ENCODE measurements at places on chromosomes 6 and 20.

- DNase-seq = no peak
Observed at GRCh38 chr6:85000001-85000400, 235.6 kb upstream of the TBX18 start.

GRCh38 chr6:137352859-137353258 is 133.7 kb upstream of the IFNGR1 start:
- no peak for DNase-seq

DNA sequence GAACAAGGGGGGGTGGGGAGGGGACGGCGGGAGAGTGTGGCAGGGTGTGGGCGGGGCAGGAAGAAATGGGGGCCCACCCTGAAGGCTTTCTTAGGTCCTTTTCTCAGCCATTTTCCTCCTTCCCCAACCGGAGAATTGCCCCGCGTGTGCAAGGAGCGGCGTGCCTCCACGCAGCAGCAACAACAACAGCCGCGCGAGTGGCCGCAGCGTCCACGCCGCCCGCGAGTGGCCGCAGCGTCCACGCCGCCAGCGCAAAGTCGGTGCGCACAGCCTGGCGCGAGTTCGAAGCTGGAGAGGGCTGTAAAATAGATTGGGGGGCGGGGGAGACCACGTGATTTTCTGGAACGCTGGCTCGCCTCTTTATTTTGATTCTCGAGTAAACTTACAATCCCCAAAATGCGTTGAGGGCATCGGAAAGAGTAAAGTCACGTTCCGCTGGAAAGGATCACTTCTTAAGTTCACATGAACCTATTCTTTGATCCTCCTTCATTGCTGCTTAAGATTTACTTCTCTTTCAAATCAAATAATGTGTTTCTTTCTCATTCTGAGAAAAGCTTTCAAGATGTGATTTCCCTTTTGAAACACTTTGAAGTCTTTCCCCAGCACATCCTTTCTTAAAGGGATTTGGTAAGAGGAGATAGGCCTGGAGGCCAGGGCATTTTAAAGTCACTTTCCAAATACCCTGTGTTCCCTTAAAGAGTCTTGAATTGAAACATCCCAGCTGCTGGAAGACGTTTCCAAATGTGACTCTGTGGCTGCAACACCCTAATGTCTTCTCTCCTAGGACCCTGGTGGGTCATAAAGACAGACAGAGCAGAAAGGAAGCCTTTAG is 66.7 kb upstream of the ZNF217 start:
- no peak for DNase-seq

- DNase-seq = no peak
Observed at GRCh38 chr20:51354191-51354768, 188.2 kb downstream of the NFATC2 start.

- no peak for DNase-seq
Observed at GRCh38 chr20:37385659-37386504, 39.9 kb downstream of the SRC start.

DNA sequence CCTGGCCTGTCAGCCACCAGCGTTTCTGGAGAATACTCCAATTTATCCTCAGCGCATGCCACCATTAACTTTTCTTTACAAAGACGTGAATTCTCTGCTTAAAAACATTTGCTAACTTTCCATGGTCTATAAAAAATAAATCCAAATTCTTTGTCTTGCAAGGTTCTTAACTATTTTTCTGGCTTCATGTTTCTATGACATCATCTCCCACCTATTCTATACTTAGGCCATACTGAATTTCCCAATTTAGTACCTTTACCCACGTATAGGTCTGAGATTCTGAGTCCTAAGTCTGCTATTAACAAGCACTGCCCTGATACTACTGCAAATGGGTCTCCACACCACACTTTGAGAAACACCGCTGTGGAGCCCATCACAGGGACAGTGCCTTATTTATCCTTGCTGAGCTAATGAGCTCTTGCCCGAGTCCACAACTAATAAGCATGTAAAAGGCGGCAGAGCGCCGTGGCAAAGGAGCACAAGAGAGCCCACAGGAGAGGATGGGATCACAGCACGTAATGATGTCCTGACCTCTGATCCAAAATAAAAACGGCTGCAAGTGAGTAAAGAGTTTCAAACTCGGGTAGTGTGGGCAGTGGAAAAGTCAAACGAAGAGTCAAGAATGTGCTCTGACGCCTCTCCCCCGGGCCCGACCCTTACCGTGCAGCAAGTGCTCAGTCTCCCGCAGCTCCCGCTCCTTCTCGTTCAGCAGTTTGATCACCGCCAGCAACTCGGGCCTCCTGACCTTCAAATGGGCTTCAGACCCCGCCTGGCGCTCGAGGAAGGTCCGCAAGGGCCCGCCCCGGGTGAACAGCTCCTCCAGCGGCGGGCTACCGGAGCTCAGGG is 519 bp downstream of the MTRF1L start:
- peak; percentile 48 for DNase-seq

GRCh38 chr6:14316651-14317386 is 199.2 kb downstream of the CD83 start:
- DNase-seq = peak; percentile 26

- no peak for DNase-seq
Observed at GRCh38 chr20:2820084-2820895, 4.1 kb downstream of the TMEM239 start.

DNA sequence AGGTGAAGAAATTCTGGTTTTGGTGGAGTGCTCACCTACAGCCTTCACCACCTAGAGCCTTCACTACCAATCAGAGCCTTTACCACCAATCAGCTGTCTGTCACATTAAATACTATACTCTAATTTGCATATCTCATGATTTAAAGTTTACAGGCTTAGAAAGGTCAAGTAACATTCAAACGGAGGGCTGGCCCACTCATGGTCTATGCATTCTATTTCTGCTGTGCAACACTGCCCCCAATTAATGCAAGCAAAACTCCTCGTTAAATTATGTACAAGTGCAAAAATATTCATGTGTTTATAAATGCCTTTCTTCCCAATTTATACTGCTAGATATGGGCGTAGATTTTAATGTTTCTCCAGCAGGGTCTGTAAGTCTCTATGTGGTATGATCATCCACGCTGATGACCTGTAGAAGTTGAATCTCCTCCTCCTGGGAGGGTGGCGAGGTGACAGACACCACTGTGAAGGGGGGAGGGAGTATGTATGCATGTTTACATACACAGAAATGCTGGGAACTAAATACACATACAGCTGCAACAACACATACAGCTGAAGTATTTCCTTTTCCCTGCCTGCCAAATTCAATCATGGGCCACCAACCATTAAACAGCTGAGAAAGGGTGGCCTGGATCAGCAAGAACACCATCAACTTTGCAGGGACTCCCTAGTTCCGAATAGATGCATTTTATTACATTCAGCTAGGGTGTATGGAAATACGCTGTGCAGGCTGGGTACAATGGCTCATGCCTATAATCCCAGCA is 13.1 kb downstream of the RRAGD start:
- no peak for DNase-seq

DNA sequence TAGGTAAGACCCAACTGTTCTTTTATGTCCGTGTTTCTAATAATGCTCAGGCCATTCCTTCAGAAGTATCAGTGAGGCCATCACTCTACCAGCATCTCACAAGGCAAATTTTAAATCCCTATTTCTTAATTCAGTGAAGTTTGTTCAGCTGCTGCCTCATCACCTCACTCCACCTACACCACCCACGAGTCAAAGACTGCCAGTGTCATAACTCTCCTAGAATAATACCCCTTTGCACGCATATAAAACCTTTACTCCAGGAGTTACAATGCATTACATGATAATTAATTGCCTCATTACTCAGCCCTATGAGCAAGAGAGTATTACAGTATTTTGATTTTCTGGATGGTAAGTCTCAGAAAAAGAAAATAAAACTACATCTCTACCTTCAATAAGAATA is 793.6 kb downstream of the TFAP2A start:
- no peak for DNase-seq

DNA sequence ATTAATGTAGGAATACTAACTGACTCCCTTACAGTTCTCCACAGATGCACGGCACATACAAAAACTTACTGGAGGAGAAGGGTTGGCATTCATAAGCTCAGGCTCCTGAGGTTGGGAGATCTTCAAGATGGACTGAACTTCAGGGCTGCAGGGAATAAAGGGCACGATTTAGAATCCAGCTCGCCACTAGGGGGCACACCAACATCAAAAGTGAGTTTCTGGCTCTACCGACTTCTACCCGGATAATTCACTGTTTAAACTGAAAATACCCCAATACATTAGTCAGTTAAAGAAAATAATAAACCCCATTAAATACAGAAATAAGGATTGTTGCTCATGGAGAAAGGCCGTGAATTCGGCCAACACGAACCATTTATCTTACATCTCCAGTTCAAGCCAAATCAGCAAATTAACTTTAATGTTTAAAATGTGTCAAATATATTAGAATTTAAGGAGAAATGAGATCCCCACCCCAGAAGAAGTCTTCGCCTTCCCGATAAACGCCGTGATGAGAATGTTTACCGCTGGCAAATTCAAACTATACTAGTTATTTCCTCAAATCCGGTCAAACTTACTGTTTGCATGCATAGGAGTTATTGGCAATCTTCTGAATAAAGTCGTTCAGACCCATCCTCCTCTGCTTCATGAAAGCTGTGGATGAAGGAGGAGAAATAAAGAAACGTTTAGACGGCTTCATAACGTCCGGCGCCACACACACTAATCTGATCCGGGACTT is 121.7 kb upstream of the SLC2A12 start:
- DNase-seq = peak; percentile 87
